Esophagus squamous epithelium (tissue), 5 donors: ENCODE measurements at places on chromosomes 3 and 15.

DNA sequence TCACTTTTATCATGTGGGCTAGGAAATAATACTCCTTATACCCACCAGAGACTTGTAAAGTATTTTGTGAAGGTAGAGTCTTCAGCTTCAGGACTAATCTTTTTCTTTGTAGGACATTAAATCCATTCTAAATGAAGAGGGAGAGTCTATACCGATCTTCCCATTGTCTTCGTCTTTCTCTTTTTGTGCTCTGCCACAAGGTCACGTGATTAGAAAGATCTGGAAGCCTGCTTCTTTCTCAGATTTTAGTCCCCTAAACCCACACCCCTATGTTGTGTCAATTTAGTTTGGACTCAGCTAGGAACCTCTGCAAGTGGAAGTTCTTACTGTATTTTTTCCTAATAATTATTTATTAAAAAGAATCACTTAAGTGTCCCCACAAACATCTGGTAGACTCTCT is 507.3 kb downstream of the PYDC2 start:
- no peak for DNase-seq

- DNase-seq, result no peak
These were observed 44.3 kb downstream of the PLXNA1 start for GRCh38 chr3:127027061-127027735.

- no peak for DNase-seq
These were observed 213.2 kb upstream of the DCBLD2 start for GRCh38 chr3:99114565-99115291.

- no peak for DNase-seq
These were observed 48.1 kb downstream of the SH3BP5 start for GRCh38 chr3:15284121-15284889.

- no peak for DNase-seq
These were observed 36.0 kb downstream of the NR1D2 start for GRCh38 chr3:23981136-23981535.

DNA sequence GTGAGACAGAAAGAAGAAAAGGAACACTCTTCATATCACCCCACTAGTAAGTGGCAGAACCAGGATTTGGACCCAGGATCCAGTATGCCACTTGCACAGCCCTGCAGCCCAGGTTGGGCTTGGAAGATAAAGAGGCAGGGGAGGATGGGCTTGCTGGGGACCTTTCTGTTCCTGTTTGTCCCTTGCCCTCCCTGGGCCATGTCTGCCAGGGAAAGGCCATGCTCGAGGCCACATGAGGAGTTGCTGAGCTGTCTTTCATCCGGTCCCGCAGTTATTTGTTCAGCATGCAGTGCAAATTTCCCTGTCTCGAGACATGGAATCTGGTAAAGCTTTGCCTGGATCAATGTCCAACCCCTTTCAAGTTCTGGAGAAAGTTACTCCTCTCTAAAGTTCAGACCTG is 116.0 kb upstream of the MRPS22 start:
- DNase-seq, result no peak
